ENCODE measurements at places on chromosomes 11 and 22.

- DNase-seq, result no peak
These were observed 243.9 kb downstream of the CTTN start for GRCh38 chr11:70642266-70642665.

DNA sequence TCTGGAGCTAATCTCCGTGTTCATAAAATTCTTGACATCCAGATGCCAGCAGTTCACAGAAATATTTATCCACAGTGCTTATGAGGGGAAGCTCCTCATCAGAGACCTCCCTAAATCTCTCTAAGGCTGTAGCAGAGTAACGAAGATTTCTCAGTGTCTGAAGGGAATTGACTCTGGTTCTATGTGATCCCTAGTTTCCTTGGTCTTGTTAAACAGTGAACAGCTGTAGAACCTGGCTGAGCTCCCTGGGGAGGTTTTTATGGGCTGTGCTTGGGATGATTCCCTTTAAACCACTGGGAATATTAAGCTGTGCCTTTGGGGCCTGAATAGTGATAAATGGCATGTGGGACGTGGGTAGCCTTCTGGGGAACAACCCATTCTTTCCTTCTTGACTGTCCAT, 43.7 kb upstream of the ARHGAP20 start:
- DNase-seq, result no peak

- no peak for DNase-seq
These were observed 11.0 kb upstream of the MICALL1 start for GRCh38 chr22:37894939-37895670.

DNA sequence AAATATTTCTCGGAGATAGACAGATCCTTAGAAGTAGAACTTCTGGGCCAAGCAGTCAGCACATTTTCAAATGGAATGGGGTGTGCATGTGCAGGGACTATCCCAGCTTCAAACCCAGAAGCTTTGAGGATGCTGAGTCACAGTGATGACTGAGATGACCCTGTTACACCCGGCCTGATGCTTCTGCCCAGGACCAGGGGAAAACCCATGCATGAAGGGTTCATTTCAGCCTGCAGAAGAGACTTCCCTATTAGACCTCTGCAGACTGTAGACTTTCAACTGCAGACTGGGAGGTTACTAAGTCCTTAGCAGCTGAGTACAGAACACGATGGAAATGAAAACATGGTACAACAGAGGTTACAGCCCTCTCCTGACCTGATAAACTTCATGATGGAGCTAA, 3.6 kb upstream of the OR2AT4 start:
- no peak for DNase-seq

- peak; percentile 66 for DNase-seq
These were observed 49.6 kb downstream of the CECR2 start for GRCh38 chr22:17418890-17419324.

GRCh38 chr11:61847914-61848581, 19.9 kb downstream of the FADS2 start:
- no peak for DNase-seq

DNA sequence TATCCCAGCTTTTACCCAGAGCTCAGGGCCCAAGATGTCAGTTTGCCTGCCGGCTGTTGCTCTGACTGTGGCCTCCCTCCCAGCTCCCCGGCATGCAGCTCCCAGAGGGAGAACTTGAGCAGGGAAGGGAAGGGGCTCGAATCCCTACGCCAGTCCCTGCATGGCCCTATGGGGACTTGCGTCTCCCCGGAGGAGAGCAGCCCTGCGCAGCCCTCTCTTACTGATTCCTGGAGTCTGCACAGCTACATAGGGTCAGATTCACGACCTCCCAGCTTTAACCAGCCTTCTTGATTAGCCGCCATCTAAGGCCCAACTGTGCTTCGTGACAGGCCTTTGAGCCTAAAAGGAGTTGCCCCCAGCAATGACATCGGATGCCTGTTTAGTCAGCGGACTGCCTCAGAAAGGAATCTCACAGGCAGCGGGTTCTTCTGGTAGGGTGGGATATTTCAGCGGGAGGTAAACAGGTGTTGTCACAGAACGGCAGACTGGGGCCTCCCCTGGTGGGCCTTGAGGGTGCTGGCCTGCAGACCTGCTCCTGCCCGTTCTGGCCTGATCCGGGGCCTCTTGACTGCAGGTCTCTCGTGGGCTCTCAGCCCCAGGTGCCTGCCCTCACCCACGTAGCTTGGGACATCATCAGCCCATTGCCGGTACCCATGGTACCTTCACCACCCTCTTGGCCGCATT, 43.8 kb upstream of the KCNQ1OT1 start:
- peak; percentile 0 for DNase-seq

DNA sequence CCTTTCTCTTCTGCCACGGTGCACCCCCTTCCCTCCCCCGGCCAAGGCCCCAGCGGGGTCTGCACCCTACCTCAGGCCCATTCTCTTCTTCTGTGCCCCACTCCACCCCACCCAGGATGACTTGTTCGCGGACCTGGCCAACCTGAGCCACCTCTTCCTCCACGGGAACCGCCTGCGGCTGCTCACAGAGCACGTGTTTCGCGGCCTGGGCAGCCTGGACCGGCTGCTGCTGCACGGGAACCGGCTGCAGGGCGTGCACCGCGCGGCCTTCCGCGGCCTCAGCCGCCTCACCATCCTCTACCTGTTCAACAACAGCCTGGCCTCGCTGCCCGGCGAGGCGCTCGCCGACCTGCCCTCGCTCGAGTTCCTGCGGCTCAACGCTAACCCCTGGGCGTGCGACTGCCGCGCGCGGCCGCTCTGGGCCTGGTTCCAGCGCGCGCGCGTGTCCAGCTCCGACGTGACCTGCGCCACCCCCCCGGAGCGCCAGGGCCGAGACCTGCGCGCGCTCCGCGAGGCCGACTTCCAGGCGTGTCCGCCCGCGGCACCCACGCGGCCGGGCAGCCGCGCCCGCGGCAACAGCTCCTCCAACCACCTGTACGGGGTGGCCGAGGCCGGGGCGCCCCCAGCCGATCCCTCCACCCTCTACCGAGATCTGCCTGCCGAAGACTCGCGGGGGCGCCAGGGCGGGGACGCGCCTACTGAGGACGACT, 15.9 kb downstream of the RTN4RL2 start:
- DNase-seq, result peak; percentile 85

GRCh38 chr22:37165940-37166674, 16.4 kb upstream of the IL2RB start:
- no peak for DNase-seq

- no peak for DNase-seq
These were observed 394.1 kb downstream of the MN1 start for GRCh38 chr22:27407369-27407985.

- peak; percentile 40 for DNase-seq
These were observed 13.6 kb downstream of the GATD1 start for GRCh38 chr11:763549-764321.

DNA sequence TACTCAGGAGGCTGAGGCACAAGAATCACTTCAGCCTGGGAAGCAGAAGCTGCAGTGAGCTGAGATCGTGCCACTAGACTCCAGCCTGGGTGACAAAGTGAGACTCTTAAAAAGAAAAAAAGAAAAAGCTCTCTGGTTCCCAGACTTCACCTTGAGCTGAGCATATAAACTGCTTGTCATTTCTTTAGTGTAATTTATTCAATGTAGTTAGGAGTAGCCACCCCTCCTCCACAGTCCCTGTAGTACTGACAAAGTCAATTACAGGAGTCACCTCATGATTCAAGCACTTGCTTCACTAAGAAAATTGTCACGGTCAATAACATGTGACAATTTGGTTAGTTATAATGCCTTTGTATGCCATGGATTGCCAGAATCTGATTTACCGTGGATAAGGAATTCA, 7.2 kb downstream of the OR4D10 start:
- DNase-seq, result no peak

DNA sequence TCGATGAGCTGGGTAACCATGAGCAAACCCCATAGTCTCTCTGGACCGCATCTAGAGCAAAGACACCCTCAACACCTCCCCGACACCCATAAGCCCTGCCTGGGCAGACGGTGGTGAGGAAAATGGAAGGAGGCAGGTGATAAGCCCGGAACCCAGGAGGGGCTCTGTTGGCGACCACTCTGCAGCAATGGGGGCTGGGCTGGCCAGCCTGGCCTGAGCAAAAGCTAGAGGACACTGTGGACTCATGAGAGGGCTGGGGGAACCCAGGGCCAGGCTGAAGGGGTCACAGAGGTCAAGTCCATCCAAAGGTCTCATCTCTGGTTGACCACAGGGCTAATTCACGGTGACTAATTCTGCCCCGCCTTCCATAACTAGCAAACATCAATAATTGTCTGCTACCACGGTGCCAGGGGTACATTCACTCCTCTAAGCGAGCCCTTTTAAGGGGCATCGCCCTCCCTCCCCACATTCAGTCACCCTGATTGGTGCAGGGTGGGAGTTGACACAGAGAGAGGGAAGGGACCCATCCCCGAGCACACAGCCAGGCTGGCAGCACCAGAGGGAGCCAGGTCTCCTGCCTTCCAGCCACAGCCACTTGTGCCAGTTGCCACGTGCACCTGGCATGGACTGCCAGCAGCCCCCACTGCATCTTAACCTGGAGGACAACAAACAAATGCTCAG, 4.0 kb downstream of the PYGM start:
- DNase-seq, result no peak

Measured in right cardiac atrium (tissue), 5 donors.